ENCODE measurements at places on chromosomes 12 and 14.

- no peak for DNase-seq
These were observed 21.6 kb upstream of the TMCC3 start for GRCh38 chr12:94671917-94672316.

DNA sequence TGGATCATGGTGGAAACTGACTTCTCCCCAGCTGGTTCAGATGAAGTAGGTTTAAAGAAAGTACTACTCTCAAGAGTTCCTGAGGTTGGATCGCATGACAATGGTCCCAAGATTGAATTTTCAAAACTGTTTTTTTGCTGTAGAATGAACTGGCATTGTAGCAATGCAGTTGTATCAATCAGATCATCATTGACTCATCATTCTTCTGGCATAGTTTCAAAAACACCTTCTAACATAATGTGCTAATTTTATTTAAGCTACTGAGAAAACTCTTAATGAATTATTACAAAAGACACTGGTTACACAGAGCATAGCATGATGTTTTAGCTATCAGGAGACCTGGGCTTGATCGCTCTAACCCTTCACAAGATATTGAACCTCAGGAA lies 384.5 kb upstream of the DCN start:
- DNase-seq: no peak

DNA sequence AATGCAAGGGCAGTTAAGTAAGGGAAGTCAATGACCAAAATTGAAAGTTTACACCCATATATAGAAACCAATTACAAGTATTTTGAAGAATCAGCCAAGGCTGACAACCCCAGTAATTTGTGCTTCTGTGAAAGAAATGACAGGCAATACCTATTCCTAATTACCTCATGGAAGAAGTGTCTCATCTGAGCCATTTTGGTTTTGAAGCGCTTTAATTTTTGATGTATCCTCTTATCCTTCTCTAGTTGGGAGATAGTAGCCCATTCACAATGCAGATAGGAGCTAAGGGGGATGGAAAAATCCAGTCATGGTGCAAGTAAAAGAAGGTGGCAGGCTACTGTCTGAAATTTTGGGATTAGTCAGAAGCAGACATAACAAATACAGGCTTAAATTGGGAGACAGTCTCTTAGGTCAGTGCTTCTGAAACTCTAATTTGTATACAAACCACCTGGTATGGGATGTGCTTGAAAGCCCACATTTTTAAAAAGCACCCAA lies 30.4 kb upstream of the SUPT16H start:
- no peak for DNase-seq

GRCh38 chr12:125461831-125462230 lies 396.6 kb downstream of the AACS start:
- DNase-seq: no peak

- DNase-seq: no peak
These were observed 253.2 kb downstream of the CACNA1C start for GRCh38 chr12:2306012-2306411.

- DNase-seq: no peak
These were observed 86.9 kb downstream of the DACT1 start for GRCh38 chr14:58724702-58725101.

DNA sequence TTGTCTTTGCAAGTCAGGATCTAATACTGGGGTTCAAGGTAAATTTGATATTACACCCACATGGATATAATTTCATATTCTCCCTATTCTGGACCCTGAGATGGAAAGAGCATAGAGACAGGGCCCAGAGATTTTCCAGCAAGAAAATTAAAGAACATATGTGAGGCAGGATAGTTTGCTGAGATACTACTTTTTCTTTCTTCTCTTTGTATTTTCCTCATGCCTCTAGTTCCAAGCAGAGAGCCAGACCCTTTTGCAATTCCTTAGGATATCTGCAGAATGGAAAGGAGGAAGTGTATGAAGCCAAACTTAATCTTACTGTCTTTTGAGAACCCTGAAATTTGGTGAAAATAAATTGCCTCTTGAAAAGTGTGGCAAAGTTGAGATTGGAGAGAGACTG lies 34.0 kb upstream of the RNASE3 start:
- no peak for DNase-seq
